WERI-Rb-1 (cell line): ENCODE measurements at places on chromosomes 12 and 14.

- no peak for DNase-seq
Observed at GRCh38 chr12:48105321-48105866, 485 bp downstream of the SENP1 start.

DNA sequence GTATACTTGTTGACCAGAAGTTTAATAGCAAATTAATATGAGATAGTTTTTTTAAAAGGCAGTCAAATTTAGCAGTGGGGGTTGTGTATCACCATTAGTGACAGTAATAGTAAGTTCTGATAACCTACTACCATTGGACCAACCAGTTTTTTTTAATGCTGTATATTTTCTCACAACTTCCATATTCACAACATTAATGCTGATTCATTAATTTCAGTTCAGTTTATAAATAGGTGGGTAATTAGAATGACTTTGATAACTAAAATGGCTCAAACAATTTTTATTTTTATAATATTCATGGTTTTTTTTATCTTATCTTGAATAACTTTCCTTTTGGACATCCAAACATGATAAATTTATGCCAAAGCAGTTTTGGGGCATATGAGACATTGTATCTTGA, 13.8 kb downstream of the TMX1 start:
- no peak for DNase-seq

GRCh38 chr14:64623554-64624165, 73.9 kb downstream of the PPP1R36 start:
- no peak for DNase-seq

DNA sequence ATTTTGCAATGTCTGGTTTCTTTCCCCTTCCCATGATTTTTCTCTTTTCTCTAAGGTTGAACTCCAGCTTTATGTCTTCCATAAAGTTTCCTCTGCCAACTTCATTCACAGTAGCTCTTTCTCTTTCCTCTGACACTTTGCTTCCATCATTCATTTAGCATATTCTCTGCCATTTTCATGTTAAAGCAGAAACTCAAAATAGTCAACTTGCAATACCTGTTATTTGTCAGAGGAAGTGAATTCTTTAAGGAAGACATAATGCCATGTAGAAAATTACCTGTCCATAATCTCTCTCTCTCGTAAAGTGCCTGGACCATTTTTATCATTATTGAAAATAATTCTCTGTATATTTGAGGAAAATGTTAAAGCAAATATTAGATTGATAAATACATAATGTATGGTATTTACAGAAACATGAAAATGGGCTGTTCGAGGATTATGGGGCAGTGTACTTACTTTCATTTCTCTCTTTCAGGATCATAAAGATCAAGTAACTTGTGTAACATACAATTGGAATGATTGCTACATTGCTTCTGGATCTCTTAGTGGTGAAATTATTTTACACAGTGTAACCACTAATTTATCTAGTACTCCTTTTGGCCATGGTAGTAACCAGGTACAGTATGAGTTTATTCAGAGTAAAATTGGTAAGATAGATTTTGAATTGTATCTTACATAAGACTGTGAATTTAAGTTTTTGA, 12.6 kb downstream of the NEDD1 start:
- DNase-seq = no peak

GRCh38 chr12:2607881-2608607, 186.7 kb upstream of the FKBP4 start:
- DNase-seq = no peak

GRCh38 chr12:119154435-119154818, 24.3 kb upstream of the HSPB8 start:
- DNase-seq = peak; percentile 30

- DNase-seq = peak; percentile 18
Observed at GRCh38 chr14:83779266-83779665, 1750.7 kb upstream of the FLRT2 start.

DNA sequence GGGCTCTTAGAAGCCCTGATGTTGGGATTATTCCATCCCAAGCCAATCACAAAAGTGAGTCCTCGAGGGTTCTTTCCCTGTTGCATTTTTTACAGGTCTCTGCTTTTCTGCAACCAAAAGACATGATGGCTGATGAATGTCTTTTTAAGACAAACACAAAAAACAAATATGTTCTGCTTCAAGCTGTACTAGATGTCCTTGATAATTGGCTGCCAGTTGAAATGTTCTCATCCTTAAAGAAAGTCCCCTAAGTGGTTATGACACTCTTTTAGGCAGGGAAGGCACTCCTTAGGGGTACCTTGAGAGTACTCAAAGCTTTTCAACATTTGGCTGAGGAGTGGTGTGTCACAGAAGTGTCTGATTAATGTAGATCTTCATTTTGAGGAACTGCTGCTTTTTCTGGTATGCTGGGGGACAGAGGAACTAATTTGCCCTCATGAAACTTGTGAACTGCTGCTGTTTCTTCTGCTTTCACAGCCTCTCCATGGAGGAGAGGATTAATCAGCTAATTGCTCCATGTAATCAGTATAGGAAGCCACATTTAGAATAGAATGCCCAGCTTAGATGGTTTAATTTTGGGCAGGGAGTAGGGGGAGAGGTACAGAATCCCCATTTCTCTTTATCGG, 22.8 kb upstream of the IGF1 start:
- DNase-seq = no peak

DNA sequence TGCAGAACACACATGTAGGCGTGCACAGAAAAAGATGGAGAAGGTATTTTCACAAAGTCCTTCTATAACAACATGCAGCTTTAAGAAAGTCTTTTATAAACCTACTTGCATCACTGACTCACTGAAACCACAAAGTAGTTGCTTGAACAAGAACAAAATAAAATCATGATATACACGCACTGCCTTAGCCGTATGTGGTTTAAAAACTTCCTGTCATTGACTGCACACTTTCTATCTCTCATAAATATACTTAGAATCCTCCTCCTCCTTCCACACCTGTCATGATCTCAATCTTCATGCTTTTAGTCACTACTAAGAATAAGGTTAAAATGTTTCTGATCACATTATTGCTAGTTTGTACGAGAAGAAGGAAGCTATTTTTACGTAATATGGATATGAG, 31.8 kb upstream of the RAD51AP1 start:
- no peak for DNase-seq

GRCh38 chr12:22248571-22249115, 85.9 kb downstream of the ST8SIA1 start:
- DNase-seq = no peak

DNA sequence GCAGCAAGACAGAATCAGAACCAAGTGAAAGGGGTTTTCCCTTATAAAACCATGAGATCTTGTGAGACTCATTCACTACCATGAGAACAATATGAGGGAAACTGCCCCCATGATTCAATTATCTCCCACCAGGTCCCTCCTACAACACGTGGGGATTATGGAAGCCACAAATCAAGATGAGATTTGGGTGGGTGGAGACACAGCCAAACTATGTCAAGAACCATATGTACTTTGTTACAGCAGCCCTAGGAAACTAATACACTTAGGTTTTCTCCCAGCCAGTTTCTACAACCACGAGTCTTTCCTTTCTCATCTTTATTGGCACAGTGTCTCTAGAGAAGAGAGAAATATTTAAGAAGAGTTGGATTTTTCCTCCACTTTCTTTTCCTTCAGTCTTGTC, 72.6 kb downstream of the BTG1 start:
- no peak for DNase-seq

- DNase-seq = no peak
Observed at GRCh38 chr12:32532422-32532821, 133.1 kb downstream of the FGD4 start.

- no peak for DNase-seq
Observed at GRCh38 chr14:76867516-76868453, 41.6 kb downstream of the LRRC74A start.

GRCh38 chr12:6343518-6343917, 1.6 kb upstream of the TNFRSF1A start:
- no peak for DNase-seq

- no peak for DNase-seq
Observed at GRCh38 chr14:79464468-79464867, 746.8 kb downstream of the DIO2 start.

DNA sequence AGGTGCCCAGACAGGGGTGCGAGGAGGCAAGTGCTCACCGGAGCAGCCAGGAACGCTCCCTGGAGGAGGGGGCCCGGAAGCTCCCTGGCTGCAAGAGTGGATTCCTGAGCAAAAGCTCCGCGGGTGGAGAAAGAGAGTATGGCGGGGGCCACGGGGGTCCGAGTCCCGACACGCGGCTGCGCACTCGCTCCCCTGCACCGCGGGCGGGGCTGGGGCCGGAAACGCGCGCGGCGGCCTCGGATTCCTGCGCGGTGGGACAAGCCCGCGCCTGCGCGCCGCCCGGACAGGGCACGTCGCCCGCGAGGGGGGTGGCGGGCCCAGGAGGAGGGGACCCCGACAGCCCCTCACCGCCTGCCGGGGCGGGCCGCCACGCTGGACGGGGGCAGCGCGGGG, 27.8 kb upstream of the GPR132 start:
- DNase-seq = peak; percentile 75

DNA sequence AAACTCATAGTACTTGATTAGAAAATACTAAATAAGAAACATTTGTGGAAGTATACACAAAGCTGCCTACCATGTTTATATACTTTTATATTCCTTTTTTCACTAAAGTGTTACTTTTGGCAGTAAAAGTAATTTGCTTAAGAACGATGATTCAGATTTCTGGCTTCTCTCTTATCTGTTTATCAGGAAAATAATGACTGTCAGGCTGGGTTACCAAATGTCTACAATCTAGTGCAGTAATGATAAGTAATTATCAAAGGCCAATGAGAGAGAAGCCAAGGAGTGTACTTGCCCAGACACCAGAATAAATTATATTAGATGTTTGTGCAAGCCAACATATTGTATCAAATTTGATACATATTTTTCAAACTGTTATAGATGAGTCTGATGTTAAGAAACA, 113.4 kb downstream of the RALGAPA1 start:
- DNase-seq = no peak
